ENCODE measurements at places on chromosomes 2 and 18.

DNA sequence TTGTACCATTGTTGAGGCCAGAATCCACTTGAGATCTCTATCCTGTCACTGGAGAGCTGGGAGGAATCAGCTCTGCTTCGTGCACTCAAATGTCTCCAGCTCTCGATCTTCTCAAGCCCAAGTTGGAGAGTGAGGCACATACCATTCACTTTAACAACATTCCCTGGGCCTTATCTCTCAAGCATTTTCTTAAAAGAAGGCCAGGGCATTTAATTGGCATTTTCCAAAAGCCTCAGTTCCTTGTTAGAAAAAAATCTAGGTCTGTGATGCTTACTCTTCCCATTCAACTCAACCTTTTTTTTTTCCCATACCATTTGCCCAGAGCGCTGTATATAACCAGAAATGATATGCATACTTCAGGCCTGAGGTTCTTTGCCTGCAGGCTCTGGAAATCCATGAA lies 10.1 kb downstream of the QPCT start:
- DNase-seq: no peak

GRCh38 chr2:147763861-147764260 lies 81.0 kb upstream of the ACVR2A start:
- DNase-seq: no peak

DNA sequence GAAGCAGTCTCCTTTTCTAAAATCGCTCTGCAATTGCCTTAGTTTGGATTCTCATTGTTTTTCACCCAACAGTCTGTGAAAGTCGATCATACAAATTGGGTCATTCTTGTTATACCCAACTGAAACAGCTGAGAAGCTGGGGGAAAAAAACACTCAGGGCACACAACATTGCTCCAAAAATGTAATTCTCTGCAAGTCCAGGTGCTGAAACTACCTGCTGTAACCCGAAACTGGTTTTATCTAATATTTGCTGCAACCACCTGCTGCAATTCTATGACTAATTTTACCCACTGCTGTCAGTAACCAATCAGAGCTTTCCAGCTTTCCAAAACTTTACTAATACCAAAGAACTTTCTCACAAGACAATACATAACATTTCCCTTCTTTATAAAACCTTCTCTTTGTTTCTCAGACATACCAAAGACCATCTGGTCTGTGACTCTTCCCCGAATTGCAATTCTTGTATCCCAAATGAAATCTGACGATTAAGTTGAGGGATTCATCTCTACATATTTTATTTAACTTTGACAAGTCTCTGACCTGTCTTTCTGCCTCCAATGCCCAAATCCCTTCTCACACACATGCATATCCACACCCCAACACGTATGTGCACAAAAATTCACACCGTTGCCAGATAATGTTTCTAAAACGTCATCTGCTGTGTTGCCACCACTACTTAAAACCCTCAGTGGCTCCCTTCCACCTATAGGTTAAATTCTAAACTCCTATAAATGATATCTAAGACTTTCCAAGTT lies 198.3 kb downstream of the PIEZO2 start:
- DNase-seq: no peak

GRCh38 chr2:200179151-200179550 lies 127.3 kb upstream of the SPATS2L start:
- DNase-seq: no peak

GRCh38 chr18:22032392-22032961 lies 136.9 kb upstream of the GATA6 start:
- peak; percentile 85 for DNase-seq

GRCh38 chr2:58032764-58033080 lies 13.9 kb upstream of the VRK2 start:
- no peak for DNase-seq
